Memory B cell (primary cell): ENCODE measurements at places on chromosomes 4 and X.

- DNase-seq: no peak
Observed at GRCh38 chr4:105057370-105058105, 89.1 kb upstream of the TET2 start.

- no peak for DNase-seq
Observed at GRCh38 chr4:60422439-60422838, 777.7 kb upstream of the ADGRL3 start.

- DNase-seq: no peak
Observed at GRCh38 chr4:83340692-83341343, 6.2 kb upstream of the HPSE start.

GRCh38 chr4:1062419-1062818 lies 50.9 kb downstream of the RNF212 start:
- DNase-seq: no peak

DNA sequence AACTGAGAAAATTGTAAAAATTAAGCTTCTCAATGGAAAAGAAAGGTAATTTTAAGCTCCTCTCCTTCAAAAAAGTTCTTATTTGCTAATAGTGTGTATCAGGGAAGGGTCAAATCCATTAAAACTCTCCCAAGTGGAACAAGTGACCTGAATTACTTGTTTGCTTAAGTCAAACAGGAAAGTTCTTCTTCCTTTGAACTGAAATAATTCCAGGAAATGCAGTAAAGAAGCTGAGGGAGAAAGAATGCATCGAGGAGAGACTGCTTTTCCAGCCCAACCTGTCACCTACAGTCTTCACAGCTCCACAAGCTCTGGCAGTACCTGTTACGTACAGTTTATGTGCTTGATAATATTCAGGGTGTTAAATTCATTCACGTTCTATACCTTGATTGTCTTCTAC lies 131.1 kb downstream of the KLHL8 start:
- DNase-seq: no peak

DNA sequence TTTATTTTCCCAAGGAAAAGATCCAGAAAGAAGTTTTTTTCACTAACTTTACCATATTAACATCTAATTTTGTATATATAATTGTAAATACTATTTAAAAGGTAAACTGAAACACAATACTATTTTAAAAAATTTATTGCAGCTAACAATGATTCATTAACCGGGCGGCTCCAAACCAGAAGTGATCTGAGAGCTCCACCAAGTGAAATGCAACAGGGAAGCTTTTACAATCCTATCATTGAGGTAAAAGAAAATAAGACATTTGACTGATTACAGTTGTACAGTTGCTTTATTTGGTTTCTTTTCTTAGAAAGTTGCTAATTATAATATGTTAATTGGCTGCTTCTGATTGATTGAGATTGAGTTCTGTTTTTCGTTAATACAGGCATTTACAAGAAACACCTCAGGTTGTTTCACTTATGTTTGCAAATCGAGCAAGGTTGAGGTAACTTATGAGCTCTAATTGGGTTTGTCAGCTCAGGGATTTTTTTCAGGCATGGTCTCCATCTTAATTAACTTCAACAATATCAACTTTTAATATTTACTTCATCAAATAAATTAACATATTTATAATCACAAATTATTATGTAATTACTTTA lies 220.2 kb upstream of the UGT8 start:
- DNase-seq: no peak

DNA sequence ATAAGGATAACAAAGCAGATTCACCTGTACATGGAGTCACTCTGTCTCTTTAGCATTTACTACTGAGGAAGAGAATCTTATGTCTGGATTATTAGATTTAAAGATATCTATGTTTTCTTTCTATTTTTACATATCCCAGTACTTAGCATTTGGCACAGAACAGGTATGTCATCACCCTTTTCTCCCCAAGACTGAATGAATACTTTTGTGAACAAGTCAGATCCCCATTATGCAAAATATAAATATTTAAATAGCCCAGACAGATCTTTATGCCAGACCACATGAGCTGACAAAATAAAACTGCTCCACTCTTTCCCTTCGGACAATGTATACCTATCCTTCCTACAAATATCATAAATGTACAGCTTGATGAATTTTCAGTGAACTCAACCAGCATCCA lies 94.5 kb downstream of the CASK start:
- DNase-seq: no peak

DNA sequence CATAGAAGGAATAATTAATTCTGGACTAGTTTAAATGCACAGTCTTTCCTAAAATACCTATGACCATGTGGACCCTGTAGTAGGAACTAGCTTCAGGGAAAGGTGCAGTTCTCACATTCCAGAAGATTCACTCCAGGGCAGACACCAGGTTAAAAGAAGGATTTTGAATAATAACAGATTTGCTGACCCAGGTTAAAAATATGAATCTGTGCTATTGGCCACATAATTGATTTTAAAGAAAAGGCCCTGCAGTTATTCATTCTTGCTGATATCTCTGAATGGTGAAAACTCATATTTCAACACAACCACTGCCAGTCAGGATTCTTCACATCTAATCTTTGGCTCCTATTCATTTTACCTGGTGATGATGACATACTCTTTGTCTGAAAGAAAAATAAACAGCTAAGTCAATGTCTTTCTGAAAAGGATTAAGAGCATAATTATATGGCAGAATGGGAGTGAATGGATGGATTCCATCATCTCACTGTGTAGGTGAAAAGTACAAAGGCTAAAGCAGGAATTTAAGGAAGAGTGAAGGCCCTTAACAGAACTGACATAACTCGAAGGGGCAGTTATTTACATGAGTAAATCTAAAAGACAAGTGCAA lies 432.8 kb downstream of the PDGFC start:
- DNase-seq: no peak

- DNase-seq: peak; percentile 2
Observed at GRCh38 chr4:166091912-166092510, 219.0 kb downstream of the TLL1 start.

DNA sequence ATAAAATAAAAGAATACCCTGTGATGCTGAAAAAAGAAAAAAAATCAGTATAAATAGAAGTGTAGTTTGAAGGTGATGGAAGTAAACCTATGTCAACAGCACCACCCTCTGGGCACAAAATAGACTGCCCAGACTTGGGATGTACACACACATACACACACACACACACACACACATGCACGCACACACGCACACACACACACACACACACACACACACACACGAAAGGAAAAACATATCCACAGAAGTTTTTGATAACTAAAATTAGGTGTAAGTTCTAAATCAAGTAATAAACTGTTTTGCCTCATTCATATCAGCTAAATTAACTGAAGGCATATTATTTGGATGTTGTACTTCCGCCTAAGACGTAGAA lies 40.5 kb downstream of the ANXA5 start:
- no peak for DNase-seq

GRCh38 chr4:1367936-1368289 lies 20.9 kb downstream of the UVSSA start:
- no peak for DNase-seq

- DNase-seq: no peak
Observed at GRCh38 chr4:48090621-48091020, 43.4 kb downstream of the TXK start.

GRCh38 chr4:41701983-41702382 lies 46.5 kb downstream of the PHOX2B start:
- no peak for DNase-seq

DNA sequence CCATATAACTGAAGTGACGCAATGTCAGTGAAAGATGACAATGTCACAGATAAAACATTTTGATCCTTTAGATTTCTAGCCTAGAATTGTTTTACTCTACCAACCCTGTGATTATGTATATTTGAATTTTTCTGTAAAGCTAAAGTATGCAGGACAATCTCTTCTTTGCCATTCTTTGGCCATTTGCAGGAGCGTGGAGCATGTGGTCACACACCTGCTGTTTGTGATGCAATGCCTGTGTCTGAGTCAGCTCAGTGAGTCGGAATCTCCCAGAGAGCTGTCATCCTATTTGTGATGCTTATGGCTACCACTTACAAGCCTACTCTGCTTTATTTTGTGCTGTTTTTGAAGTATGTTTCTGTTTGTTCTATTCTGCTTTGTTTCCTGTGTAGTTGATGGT lies 214.5 kb downstream of the NAF1 start:
- no peak for DNase-seq

GRCh38 chrX:28665778-28666177 lies 78.5 kb downstream of the IL1RAPL1 start:
- no peak for DNase-seq

- no peak for DNase-seq
Observed at GRCh38 chrX:65723706-65724105, 56.3 kb downstream of the MSN start.

GRCh38 chr4:139684351-139684750 lies 18.7 kb downstream of the MGST2 start:
- no peak for DNase-seq

DNA sequence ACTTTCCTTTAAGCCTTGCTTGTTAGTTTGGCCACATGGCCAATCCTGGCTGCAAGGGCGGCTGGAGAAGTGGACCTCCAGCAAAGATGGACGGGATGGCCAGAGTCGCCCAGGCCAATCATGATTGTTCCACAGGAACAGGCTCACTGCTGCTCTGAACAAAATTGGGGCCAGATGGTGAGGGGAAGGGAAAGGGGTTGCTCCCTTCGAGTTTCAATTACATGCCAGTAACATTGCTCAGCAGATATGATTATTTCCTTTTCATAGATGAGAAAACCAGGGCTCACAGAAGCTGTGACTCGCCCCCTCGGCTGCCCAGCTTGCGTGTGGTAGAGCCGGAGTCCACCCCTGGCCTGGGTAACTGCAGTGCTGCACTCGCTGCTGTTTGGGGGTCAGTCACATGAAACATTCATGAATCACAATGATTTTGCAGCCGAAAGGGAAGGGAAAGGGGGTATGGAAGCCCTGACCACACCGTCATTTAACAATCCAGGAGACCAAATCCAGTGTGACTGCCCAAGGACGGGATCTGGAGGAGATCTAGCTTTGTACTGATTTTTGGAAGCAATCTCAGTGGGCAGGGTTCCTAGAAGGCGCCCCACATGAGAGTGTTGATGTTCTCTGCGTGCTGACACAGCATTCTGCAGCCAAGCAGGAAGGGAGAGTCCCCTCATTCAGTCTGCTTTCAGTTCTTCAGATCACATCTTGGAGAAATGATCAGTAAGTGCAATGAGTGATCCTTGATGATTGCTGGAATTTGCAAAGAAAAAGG lies 77.3 kb upstream of the MSX1 start:
- no peak for DNase-seq

- no peak for DNase-seq
Observed at GRCh38 chrX:124895947-124896346, 423.7 kb upstream of the TEX13C start.

DNA sequence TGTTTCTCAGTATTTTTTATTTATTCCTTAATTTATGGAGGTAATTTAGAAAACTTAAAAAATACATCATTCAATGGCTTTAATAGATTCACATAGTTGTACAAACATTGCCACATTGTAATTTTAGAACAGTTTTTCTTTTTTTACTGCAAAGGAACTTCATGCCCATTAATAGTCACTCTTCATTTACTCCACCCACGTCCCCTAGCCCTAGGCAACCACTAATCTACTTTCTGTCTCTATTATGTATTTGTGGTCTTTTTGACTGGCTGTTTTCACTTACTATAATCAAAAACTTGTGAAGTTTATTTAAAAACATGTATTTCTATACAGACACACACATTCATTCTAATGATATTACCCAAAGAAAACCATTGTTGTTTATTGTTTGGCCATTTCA lies 664.8 kb downstream of the GRID2 start:
- DNase-seq: no peak

GRCh38 chrX:46687619-46688018 lies 71.3 kb downstream of the SLC9A7 start:
- no peak for DNase-seq

GRCh38 chrX:26954029-26954428 lies 509.1 kb downstream of the PPP4R3C start:
- no peak for DNase-seq

GRCh38 chrX:129653971-129654651 lies 645 bp downstream of the APLN start:
- no peak for DNase-seq

DNA sequence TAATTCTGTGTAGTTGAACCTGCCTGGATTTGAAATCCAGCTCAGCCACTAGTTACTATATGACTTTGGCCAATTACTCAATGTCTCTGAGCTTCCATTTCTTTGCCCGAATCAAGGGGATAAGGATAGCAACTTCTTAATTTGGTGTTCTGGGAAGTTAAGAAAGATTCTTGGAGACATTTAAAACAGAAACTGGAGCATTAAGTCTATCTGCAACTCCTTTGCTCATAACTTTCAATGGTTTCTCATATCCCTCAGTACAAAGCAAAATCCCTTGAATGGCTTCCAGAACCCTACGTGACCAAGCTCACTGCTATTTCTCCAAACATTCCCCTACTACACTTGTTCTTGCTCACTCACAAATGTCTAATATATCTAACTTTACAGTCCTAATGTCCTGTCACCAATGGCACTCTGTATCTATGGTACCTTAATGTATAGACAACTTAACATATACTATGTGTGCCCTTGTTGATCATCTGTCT lies 849.1 kb upstream of the SLIT2 start:
- no peak for DNase-seq

DNA sequence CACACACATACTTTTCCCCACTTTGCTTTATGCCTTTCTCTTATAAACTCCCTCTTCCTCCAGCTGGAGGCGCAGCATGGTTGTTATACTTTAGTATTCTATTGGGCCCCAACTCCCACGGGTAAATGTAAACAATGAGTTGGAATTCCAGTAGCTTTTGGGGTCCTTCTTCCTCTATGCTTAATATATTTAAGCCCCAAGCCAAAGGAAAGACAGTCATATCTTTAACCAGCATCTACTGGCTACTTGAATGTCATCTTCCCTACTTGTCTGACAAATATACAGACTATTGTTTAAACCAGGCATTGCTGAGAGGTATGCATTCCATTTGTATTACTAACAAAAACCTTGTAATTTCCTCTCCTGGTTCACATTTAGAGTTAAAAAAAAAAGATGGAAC lies 72.9 kb downstream of the WDR19 start:
- DNase-seq: no peak

DNA sequence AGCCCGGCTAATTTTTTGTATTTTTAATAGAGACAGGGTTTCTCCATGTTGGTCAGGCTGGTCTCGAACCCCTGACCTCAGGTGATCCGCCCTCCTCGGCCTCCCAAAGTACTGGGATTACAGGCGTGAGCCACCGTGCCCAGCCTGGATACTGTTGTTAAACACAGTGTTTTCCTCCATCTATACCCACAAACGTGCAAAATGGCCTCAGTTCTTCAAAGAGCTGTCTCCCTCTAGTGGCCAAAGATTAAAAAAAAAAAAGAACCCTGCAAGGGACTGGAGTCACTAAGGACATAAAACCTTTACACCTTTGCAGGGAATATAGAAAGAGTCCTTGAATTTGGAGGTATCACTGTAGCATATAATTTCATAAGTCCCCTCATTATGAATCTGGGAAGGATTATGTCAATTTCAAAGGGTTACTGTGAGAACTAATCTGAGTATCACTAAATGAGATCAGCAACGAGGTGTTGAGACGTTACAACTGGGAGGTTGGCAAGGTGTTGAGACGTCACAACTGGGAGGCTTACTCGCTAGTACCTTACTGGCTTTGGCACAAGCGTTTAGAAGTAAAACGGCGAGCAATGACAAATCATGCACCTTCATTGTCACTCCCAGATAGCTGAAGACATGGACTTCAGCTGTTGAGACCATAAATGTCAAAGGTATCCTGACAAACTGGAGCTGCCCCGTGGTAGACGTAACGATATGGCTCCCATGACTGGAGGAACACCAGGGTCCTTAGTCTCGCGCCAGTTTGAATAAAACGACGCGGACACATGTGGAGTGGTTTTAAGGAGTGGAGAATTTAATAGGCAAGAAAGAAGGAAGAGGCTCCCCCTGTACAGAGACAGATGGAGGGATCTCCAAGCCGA lies 33.4 kb upstream of the ENPP6 start:
- DNase-seq: peak; percentile 52
